ENCODE measurements at places on chromosomes 5 and 9.

DNA sequence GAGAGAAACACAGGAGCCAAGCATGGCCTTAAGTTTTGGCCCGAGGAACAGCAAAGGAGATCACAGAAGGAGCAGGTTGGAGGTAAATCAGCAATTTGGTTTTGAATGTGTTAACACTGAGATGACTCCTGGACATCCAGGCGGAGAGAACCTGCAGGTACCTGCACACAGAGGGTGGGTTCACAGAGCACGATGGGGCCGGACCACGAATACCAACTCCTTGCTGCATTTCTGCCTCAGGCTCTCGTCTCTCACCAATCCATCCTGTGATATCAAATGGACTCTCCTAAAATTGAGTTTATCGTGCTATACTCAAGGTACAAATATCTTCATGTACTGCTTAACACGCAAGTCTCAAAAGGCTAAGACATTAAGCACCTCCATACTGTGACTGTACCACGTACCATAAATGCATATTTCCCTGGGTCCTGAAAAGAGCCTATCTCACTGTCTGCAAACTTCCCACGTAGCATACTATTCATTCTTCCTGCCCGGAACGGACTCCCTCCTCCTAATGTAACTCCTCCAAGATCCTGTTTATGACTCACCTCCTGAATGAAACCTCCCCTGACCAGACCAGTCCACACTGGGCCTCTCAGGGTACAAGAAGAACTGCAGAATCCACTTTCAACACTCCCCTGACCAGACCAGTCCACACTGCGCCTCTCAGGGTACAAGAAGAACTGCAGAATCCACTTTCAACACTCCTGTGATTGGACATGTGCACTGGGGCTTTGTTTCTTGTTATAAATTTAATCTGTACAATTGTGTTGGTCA is 380.8 kb upstream of the RFX3 start:
- DNase-seq: no peak

GRCh38 chr9:32334112-32334511 is 50.3 kb upstream of the ACO1 start:
- no peak for DNase-seq

- no peak for DNase-seq
These were observed 55.8 kb downstream of the ASS1 start for GRCh38 chr9:130500340-130501180.

DNA sequence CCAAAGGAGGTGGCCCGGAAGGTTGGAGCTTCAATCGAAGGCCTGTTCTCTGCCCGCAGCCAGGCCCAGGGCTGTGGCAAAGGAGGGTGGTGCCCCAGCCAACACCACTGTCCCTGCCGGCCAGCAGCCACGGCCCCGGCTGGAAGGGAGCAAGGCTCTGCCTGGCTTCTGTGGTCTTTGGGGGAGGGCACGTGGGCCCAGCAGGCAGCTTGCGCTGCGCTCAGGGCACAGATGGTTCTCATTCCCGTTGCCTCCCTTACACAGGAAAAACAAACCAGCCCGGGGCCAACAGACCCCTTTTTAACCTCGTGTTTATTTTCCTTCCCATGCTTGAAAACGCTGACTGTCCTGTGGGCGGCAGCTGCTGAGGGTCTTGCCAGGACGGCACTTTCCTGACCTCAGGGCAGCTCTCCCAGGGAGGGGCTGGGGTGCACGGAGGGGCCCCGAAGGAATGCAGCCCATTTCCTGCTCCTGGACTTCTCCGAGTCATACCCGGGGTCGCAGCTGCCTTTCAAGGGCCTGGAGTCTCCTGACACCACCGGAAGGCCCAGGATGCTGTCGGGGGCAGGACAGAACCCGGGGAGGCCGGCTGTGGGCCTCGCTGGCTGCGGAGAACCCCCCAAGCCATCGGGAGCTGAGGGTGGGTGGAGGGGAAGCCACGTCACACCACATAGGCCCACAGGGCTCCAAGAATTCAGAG is 1.1 kb upstream of the GPSM1 start:
- DNase-seq: no peak

- DNase-seq: no peak
These were observed 23.0 kb downstream of the DYNC2I2 start for GRCh38 chr9:128633601-128634000.

GRCh38 chr5:149153751-149154610 is 12.7 kb downstream of the ABLIM3 start:
- no peak for DNase-seq

DNA sequence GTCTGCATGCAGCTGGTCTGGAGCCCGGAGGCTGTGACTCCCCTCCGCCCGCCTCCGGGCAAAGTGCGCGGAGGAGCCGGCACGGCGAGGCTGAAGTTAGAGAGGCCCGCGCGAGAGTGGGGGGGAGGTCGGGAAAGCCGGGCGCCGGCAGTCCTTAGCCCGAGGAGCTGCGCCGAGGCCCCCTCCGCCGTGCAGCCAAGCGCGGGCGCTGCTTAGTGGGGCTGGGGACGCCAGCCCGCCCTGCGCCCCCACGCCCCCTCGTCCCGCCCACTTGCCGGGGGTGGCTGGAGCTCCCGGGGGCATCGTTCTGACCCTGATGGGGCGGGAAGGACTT is 403 bp downstream of the NINJ1 start:
- DNase-seq: no peak

- DNase-seq: no peak
These were observed 172.3 kb downstream of the GNA14 start for GRCh38 chr9:77475641-77476473.

GRCh38 chr5:119067450-119067849 is 3.4 kb upstream of the DMXL1 start:
- DNase-seq: no peak

GRCh38 chr5:33223563-33224284 is 217.0 kb upstream of the TARS1 start:
- DNase-seq: no peak

- DNase-seq: no peak
These were observed 38.4 kb upstream of the PLEKHG4B start for GRCh38 chr5:53381-54174.

GRCh38 chr5:80874162-80874561 is 86.0 kb upstream of the RASGRF2 start:
- DNase-seq: no peak

DNA sequence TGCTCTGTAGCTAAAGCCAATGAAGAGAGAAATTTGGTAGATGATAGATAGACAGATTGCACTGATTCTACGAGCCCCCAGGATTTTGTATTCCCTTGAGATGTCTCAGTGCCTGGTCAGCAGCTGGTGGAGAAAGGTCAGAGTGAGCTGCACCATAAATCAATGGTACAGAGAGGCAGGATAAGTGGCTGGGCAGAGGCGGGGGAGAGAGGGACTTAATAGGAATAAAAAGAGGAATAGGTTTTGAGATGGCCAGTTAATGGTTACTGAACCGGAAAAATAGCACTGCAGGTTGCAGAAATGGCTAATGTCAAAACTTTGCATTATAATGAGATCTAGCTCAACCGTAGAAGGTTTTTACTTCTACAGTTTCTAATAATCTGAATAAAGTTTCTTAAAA is 47.9 kb upstream of the SLC12A2 start:
- no peak for DNase-seq

DNA sequence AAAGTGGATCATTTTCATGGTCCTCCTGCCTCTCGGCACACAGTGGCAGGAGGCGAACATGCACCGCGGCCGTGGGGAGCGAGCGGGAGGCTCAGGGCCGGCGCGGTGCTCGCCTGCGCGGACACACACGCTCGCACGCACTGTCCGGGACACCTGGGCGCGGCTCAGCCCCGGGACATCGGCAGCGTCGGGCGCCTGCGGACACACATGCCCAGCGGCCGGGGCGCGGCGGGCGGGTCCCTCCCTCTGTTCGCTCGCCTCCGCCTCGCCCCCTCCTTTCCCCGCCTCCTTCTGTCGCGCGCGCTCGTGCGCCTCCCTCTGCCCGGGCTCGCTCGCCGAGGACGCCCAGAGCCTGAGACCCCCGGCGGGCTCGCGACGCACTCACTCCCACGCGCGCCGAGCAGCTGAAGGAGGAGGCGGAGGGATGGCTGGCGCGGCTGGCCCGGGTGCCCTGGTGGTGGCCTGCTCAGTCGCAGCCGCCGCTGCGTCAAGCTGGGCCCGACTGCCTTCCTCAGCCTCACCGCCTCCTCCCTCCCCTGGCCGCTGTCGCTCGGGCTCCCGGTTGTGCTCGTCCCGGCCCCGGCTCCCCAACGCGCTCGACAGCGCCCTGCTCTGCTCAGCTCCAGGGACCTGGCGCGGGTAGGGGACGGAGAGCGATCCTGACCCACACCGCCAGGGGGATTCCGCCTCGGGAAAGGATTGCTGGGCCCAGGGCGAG is at the start of gene FRMD3:
TSS of gene FRMD3 (minus strand) at position 230 of the 718 bp plus-strand sequence. CDS start at position 60, 170 bp downstream.
- DNase-seq: no peak

- DNase-seq: no peak
These were observed 21.2 kb upstream of the MARCHF6 start for GRCh38 chr5:10332301-10332700.

DNA sequence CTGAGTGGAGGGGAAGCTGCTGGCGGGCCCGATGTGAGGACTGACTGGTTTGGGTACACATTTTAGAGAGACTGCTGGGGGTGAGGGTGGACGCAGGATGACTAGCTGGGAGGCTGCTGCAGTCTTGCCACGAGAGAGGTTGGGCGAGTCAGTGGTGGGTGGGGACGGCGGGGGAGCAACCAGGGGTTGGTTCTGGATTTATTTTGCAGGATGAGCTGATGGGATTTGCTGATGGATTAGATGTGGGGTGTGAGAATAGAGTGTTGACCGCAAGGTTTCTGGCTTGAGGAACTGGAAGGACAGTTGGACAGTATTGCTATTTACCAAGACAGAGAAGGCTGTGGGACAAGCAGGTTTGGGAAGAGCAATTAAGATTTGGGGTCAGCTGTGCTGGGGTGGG is 5.8 kb upstream of the NDST1 start:
- DNase-seq: no peak

GRCh38 chr5:128376577-128376976 is 161.5 kb downstream of the FBN2 start:
- DNase-seq: no peak

DNA sequence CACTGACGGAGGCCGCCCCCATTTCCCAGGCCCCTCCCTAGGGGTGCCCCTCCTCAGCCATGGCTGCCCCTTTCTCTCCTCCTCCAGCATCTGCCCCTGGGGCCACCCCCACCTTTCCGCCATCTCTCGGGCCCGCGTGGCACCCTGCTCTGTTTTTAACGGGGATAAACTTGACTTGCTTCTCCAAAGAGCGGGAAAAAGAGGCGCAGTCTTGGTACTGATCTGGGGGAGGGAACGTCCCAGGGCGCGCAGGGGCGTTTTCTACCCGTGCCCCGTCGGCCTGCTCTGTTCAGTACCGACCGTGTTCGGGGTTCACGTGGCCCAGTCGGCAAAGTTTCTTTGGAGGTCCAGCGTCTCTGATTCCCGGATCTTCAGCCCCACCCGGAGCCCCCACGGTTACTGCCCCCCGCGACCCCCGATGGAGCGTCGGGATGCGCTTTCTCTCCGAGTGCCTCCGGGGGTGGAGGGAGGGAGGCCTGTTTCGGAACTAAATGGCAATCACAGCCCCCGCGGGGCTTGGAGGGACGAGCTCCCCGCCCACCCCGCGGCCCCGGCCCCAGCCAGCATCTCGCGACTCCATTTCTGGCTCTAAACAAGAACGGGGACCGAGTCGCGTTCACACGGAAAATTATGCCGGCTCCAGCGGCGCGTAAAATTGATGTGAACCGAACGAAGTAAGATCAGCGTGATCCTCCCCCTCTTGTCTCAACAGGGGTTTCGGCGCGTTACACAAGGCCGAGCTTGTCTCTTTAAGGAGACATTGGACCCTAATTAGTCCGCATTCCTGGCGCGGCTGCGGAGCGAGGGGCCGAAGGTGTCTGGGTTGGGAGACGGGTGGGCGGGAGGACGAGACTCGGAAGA is 1.1 kb upstream of the TLE4 start:
- peak; percentile 26 for DNase-seq

GRCh38 chr5:174109698-174110260 is 64.3 kb downstream of the NSG2 start:
- DNase-seq: no peak

- DNase-seq: no peak
These were observed 6.3 kb upstream of the FAF2 start for GRCh38 chr5:176441921-176442323.

DNA sequence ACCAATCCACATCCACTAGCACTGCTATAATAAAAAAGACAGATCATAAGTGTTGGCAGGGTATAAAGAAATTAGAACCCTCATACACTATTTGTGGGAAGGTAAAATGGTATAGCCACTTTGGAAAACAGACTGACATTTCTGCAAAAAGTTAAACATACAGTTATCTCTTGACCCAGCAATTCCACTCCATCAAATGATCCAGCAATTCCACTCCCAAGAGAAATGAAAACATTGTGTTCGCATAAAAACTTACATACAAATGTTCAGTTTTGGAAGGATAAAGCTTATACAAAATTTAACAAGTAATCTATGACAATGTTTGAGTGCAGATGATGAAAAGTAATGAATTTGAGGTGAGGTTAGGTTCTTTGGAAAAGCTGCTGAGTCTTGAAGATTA is 2.1 kb downstream of the KIF27 start:
- no peak for DNase-seq

DNA sequence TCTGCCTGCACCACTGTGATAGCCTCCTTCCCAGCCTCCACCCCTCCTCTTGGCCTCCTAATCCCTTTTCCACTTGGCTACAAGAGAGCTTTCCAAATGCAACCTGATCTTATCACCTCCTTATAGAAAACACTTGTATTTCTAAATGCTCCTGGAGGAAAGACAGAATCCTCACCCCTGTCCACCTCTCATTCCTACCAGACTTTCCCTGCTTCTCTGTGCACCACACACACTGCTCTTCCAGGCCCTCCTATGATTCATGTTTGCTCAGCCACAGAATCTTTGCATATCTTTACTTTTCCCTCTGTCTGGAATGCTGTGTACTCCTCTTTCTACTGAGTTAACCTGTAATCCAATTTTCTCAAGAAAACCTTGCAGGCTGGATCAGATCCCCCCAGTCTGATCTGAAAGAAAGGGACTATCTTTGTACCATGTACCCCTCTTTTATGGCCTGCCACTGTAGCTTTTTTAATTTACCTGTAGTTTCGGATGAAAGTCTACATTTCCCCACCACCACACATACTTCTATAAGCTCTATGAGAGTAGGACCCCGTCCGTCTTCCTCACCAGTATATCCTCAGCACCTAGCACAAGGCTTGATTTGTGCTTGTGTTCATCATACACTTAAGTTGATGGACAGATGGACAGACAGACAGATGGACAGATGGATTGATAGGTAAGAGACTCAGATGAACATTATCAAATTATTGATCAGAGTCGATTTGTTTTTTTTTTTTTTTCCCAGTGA is 95.3 kb downstream of the GALNT10 start:
- DNase-seq: no peak

DNA sequence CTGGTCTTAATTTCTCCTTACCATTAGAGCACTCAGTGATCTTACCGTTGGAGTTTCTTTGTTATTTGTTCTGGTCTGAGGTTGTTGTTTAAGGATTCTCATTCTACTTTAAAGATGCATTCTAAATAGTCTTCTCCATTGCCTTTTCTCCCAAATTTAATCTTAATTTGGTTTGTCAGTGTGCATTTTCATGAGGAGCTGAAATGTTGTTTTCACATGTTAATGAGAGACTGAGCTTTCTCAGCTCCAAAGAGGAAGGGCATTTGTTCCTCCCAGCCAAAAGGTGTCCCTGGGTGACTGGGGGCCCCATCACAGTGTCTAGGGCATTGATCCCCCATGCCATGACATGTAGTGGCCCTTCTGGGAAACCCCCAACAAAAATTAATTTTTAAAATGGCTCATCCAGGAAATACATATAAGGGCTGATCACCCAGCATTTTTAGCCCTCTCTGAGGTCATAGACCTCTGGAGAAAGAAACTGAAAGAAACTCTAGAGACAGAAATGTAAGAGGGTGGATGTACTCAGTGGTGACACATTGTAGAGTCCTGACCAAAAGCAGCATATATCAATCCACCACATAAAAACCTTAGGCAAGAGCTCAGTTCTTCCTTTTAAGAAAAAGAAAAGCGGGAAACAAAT is 240.4 kb upstream of the RAI14 start:
- DNase-seq: no peak
